ENCODE measurements at places on chromosomes 3 and 15.

DNA sequence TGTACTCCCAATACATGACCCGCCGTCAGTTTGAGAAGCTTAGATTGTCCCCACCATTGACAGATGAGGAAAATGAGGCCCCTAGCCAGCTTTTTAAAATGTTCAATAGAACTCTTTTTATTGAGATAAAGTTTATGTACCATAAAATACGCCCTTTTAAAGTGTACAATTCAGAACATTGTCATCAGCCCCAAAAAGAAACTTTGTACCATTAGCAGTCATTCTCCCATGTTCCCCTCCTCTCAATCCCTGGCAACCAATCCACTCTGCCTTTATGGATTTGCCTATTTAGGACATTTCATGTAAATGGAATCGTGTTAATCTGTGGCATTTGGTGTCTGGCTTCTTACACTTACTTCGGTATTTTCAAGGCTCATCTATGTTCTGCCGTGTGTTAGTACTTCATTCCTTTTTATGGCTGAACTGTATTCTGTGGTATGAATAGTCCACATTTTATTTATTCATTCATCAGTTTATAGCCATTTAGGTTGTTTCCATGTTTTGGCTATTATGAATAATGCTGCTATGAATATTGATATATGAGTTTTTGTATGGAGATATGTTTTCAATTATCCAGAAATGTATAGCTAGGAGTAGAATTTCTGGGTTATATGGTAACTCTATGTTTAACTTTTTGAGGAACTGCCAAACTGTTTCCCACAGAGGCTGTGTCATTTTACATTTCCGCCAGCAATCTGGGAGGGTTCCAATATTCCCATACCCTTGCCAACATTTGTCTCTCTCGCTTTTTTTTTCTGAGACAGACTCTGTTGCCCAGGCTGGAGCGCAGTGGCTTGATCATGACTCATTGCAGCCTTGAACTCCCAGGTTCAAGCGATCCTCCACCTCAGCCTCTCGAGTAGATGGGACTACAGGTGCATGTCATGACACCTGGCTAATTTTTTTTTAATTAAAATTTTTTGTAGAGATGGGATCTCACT, 15.3 kb upstream of the PTPN23 start:
- DNase-seq, result no peak

DNA sequence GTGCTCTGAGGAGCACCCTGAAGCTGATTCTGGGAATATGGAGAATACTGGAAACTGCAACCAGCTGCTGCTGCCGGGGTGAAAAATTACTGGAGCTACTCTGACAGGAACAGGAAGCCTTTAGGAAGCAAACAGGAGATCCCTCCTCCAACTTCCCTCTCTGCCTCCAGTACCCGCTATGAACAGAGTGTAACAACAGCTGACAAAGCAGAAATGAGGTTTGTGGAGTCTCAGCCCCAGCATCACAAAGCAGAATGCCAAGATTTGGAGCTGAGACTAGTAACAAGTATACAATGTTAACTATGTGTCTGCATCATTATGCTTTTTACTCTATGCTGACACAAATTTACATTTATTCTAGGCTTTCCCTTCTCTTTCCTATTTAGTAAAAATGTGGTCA, 22.7 kb upstream of the PIAS1 start:
- no peak for DNase-seq

DNA sequence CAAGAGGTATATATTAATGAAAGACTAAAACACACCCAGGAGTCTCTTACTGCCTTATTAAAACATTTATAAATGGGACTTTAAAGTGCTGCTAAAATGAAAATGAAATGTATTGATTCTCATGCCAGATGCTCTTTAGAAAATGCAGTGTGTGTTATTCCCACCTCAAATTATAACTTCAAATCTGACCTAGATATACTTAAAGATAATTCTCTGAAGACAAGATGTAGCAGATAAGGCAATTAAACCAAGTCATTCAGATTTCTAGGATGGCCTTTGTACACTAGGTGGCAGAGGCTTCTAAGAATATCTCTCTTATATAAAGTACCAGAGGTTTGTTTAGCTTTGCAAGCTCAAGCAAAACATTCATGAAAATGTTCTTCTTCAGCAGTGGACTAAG, 26.9 kb upstream of the GOLGA8B start:
- DNase-seq, result no peak

- DNase-seq, result no peak
Measured at GRCh38 chr3:168977716-168978374, 685.7 kb downstream of the MECOM start.

DNA sequence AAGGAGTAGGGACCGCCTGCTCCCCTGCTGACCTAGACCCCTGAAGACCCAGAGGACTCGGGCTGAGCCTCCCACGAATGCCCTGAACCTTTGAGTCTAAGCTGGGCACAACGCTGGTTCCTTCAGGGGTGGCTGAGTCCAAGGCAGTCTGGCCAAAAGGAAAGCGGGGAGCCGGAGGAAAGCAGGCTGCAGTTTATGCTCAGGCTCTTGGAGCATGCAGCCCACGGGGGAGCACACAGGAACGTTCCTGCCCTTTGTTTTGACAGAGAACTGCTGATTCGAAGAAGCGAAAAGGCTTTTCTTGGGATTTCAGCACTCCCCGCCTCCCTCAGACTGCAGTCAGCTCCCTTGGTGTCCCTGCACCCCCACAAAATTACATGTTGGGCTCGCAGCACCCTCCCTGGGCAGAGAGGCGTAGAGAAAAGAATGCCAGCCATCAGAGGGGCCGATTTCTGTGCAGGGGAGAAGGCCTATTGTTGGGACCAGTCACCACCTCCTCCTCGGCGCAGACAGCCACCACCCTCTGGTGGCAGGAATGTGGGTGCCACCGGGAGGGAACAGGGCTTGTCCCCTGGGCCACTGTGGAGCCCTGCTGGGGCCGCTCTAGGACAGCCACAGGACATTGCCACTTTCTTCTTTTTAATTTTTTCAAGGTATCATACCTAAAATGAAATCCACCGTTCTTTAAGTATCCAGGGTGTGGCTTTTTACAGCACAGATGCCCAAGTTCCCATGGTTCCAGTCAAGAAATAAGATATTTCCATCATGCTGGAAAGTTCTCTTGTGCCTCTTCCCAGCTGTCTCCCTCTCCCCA, 72.2 kb downstream of the SMAD6 start:
- no peak for DNase-seq

- DNase-seq, result no peak
Measured at GRCh38 chr15:67747921-67748320, 77.4 kb upstream of the SKOR1 start.

- no peak for DNase-seq
Measured at GRCh38 chr15:39692356-39693327, 90.0 kb downstream of the FSIP1 start.

DNA sequence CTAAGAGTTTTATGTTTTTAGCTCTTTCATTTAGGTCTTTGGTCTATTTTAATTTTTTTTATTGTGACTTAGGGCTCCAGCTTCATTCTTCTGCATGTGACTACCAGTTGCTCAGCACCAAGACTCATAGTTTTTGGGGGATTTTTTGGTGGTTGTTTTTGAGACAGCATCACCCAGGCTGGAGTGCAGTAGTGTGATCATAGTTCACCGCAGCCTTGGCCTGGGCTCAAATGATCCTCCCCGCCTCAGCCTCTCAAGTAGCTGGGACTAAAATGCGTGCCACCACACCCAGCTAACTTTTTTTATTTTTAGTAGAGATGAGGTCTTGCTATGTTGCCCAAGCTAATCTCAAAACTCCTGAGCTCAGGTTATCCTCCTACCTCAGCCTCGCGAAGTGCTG, 19.4 kb downstream of the CDV3 start:
- no peak for DNase-seq

- no peak for DNase-seq
Measured at GRCh38 chr15:25177955-25178801, 223.4 kb downstream of the SNRPN start.

DNA sequence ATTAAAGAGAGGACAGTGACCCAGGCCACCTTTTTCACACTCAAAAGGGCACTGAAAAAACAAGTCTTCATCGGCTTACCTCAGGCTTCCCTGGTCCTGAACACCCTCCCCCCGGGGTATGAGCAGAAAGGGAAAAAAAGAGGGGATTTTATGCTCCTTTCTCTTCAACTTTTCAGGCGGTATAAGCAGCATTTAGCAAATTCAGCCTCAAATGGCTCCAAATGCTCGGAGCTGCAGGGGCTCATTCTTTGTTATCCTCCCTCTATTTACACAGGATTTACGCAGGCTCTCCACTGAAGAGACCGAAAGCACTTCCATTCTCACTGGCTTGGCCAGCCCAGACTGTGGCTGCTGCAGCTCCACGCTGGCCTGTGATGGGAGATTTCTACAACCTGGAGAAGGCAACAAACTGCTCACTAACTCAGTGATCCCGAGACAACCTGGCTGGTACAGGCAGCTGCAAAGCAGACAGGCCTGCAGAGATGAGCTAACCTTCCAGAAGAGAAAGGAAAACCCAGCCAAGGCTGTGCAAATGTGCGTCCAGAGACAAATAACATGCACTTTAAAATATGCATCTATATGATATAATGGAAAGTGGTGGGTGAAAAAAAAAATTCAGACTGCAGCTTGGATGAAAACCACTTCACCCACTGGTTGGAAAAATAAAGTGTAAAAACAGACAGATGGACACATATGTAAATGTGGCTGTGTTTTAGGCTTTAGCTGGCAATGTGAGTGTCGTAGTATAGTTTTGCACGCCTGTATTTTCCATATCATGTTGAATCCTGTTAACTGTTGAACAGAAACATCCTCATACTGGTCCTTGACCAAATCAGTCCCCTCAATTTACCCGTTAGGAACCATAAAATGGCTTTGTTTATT, 54.2 kb downstream of the MEIS2 start:
- DNase-seq, result no peak

- no peak for DNase-seq
Measured at GRCh38 chr3:190577225-190577624, 63.3 kb downstream of the IL1RAP start.

DNA sequence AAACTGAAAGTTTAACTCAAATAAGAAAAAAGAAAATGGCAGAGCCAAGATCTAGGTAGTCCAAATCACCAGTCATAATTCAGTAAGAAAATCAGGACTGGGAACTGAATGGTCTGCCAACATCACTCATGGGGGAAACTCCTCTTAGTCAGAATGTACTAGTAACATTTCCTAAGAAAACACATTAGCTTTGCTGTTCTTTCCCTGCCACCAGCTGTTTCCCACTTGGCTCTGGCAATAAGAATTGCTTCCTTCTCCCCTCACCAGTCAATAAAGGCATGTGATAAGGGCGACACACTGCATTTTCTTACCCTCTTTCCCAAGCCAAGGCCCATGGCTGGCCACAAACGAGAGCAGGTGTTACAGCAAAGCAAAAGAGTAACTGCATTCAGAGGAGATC, 46.1 kb downstream of the PIK3R4 start:
- DNase-seq, result no peak

- DNase-seq, result no peak
Measured at GRCh38 chr3:177563792-177564191, 366.5 kb upstream of the TBL1XR1 start.

DNA sequence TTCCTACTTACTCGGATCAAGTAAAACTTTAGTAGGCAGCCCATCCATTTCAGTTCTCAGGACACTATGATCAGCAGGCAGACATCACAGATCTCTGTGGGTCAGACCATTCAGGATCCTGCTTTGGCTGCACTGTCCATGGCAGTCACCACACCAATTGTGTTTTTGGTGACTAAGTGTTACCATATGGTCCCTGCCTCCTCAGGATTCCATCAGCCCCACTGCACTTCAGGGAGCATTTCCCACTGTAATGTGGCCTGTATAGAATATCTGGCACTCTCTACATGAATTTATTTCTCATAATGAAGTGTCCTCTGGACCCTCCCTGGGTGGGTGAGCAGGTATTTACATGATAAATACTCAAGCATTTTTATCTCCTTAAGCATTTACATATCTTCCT, 41.3 kb downstream of the ZNF445 start:
- DNase-seq, result no peak
